ENCODE measurements at places on chromosomes 11 and 22. TPM values are rescaled to one million over a fixed set of nuclear protein-coding genes. Genes with fewer than 3 reads are reported as not detected.

- peak within 1 kb of the TSS; percentile 37 for H3K4me3 ChIP-seq
- H3K27me3 ChIP-seq = no peaks in the 10 kb centered on the region
- no peak within 1 kb of the TSS for H3K27ac ChIP-seq
- peak; percentile 85 for DNase-seq
- no peaks in the 10 kb centered on the region for H3K36me3 ChIP-seq
- H3K4me1 ChIP-seq = peaks cover 3% of the 10 kb centered on the region
Measured at GRCh38 chr22:21014726-21015465, at the start of gene P2RX6. P2RX6 (plus strand) TSS chr22:21015165; CDS start chr22:21015175, 10 bp downstream.

DNA sequence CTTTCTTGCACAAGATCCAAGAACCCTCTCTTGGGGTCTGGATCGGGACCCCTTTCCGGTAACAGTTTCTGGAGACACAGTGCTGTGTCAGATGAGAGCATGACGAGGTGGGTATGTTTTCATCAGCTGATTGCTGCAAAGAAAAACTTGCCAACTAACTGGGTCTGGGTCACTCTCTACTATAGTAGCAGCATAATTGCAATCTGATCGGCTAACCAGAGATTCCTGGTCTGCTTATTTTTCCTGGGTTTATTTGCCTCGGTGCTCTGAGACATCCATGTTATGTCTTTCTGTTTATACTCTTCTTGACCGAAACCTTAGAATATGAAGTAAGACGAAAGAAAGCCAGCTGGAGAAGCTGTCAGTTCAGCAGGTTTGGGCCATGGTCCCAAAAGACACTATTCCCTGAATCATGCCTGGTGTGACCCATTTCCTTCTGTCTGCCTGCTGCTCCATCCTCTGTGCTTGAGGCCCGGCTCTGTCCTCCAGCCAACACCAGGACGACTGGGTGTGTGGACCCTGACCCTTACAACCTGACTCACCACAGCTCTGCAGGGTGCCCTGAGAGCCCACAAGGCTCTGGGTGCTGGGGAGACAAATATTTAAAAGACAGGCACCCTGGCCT lies 24.1 kb upstream of the CLMP start:
- no peak overlapping the region for H3K27ac ChIP-seq
- DNase-seq = peak; percentile 62
- no peaks in the 10 kb centered on the region for H3K36me3 ChIP-seq
- no peaks in the 10 kb centered on the region for H3K27me3 ChIP-seq
- H3K4me3 ChIP-seq = no peak overlapping the region
- H3K4me1 ChIP-seq = peaks cover 8% of the 10 kb centered on the region

DNA sequence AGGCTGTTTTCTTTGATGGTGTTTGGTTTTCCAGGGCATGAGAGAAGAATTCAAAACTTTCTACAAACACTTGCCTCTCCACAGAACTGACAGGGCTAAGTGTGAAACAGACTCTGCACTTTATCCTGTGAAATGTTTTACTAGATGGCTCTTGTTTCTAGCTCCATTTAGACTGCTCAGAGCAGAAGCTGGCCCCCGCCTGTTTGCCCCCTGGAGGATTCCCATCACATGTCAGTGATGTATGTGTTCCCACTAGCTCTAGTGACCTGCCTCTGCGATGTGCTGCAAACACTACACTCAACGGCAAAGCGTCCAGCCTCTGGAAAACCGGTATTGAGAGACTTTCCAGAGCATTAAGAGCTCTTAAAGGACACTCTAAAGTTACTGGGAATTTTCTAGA lies 41.4 kb upstream of the PCF11 start:
- no peaks in the 10 kb centered on the region for H3K36me3 ChIP-seq
- no peak overlapping the region for H3K4me3 ChIP-seq
- H3K27ac ChIP-seq = no peak overlapping the region

GRCh38 chr22:17281026-17281425 lies 61.8 kb upstream of the ADA2 start:
- no peaks in the 10 kb centered on the region for H3K4me1 ChIP-seq
- no peak for DNase-seq
- no peaks in the 10 kb centered on the region for H3K36me3 ChIP-seq

Gene SERPIND1
- 0.64 TPM for total RNA-seq

DNA sequence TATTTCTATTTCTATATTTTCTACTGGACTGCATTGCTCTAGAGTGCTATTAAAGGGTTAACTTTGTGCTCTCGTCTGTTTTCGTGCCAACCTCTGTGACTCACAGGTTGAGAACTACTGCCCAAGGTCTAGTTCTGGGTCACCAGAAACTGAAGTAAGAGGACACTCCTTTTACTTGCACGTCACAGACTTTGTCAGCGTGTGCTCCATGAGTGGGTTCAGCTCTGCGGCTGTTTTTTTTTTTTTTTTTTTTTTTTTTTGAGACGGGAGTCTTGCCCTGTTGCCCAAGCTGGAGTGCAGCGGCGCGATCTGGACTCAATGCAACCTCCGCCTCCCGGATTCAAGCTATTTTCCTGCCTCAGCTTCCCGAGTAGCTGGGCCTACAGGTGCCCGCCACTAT lies 49.8 kb downstream of the CLMP start:
- no peak overlapping the region for H3K4me3 ChIP-seq
- DNase-seq = no peak
- H3K36me3 ChIP-seq = no peaks in the 10 kb centered on the region
- no peaks in the 10 kb centered on the region for H3K27me3 ChIP-seq

DNA sequence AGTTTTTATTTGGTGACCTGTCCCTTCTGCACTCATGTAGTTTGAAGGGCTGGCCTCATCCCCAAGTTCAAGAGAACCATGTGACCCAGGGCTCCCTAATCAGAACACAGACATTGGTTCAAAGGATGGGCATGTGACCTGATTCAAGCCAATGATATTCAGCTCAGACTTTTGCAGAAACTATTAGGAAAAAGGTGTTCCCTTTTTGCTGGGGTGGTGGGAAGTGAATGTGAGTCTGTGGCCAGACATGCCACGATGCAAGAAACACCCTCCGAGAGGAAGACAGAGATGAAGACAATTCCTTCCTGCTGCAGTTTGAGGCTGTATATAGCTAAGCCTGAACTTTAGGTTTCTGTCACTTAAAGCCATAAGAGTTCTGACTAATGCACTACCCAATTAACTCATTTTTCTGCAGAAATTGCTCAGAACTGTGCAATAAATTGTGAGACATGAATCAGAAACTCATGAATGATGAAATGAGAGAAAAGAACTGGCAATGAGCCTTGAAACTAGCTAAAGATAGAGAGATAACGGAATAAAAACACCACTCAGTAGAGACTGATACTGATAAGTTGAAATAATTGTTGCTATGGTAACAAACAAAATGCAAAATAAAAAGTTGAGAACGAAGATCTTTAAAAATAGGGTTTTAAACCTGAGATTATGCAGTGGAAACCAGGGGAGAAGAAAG lies 9.2 kb upstream of the MAPK1 start:
- no peaks in the 10 kb centered on the region for H3K4me1 ChIP-seq
- H3K4me3 ChIP-seq = no peak overlapping the region
- H3K27me3 ChIP-seq = no peaks in the 10 kb centered on the region
- H3K36me3 ChIP-seq = no peaks in the 10 kb centered on the region
- H3K27ac ChIP-seq = no peak overlapping the region

GRCh38 chr11:111714522-111714921 lies 51.7 kb downstream of the PPP2R1B start:
- no peak for DNase-seq
- H3K4me1 ChIP-seq = no peaks in the 10 kb centered on the region
- H3K36me3 ChIP-seq = peaks cover 10% of the 10 kb centered on the region
- H3K27ac ChIP-seq = no peak overlapping the region

Gene RHOD
- 17.5 TPM for total RNA-seq

Gene SCN2B
- total RNA-seq = 1.6 TPM

DNA sequence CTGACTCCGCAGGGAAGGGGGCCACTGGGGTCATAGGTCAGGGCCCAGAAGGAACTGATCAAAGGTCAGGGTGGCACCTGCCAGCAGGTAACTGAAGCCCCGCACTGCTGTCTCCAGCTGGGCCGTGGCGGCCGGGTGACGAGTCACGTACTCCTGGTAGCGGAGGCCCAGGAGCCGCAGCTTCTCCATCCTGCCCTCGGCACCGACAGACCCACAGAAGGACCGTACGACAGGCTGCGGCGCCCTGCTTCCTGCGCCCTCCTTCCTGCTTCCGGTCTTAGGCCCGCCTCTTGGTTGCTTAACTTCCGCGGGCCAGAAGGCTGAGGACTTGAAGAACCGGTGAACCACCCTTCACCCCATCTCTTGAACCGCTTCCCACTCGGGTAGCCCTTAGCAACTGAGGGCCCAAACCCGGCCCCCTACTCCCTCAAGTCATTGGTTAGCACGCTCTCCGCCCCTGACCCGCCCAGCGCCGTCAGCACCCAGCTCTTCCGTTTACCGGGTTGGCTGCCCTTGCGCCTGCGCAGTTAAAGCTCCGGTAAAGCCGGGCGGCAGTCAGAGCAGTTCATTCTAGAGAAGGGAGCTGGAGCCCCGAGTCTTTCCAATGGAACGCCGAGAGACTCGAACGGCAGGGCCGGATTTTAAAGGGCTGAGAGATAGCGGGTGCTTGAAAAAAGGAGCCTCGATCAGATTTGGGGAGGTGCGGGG lies at the start of gene PEX16:
TSS of gene PEX16 (minus strand) at position 255 of the 708 bp plus-strand sequence. CDS start at position 189, 66 bp downstream.
- H3K4me1 ChIP-seq = no peaks in the 10 kb centered on the region
- H3K4me3 ChIP-seq = peak within 1 kb of the TSS; percentile 97
- H3K36me3 ChIP-seq = peaks cover 5% of the 10 kb centered on the region
- H3K27ac ChIP-seq = peak within 1 kb of the TSS; percentile 94

DNA sequence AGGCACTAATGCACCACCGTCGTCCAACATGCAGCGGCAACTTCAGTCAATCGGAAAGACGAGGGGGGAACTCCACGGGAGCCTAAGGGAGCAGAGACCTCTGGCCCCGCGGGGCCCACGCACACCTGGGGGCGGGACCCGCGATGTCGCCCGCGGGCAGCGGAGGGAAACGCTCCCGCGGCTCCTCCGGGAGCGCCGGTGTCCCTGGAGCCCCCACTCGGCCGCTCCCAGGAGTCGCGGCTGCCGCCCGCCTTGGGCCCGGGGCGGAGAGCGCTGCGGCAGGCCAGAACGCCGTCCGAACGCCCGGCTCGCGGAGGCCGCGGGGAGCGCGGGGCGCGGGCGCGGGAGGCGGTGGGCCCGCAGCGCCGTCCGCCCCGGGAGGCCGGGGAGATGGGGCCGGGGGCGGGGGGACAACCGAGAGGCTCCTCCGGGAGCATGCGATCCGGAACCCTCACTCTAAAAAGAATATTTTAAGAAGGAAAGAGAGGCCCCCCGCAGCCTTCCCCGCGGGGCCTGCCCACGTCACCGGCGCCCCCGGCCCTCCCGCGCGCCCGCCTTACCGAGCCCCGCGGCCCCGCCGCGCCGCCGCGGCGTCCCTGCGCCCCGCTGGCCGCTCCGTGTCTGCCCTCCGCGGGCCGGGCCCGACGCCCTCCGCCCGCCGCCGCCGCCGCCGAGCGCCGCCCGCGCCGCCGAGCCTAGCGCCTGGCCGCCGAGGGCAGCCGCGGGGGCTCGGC lies 86.6 kb upstream of the ARHGAP32 start:
- H3K4me1 ChIP-seq = peaks cover 8% of the 10 kb centered on the region
- H3K27me3 ChIP-seq = no peaks in the 10 kb centered on the region
- H3K27ac ChIP-seq = no peak overlapping the region
- H3K4me3 ChIP-seq = peak overlapping the region; percentile 70
- peak; percentile 24 for DNase-seq

- no peaks in the 10 kb centered on the region for H3K27me3 ChIP-seq
- no peak for DNase-seq
- H3K36me3 ChIP-seq = no peaks in the 10 kb centered on the region
- no peak overlapping the region for H3K4me3 ChIP-seq
- peak overlapping the region; percentile 94 for H3K27ac ChIP-seq
- peaks cover 17% of the 10 kb centered on the region for H3K4me1 ChIP-seq
Measured at GRCh38 chr11:118927554-118928100, 1.9 kb upstream of the BCL9L start.

Gene MN1
- total RNA-seq = 4.7 TPM

Gene FUT4
- 7.5 TPM for total RNA-seq

Gene YPEL1
- 4.0 TPM for total RNA-seq

Gene PLA2G6
- total RNA-seq = 73.5 TPM

Gene MYEOV
- 0.52 TPM for total RNA-seq

All from lung (tissue), 17 donors.